ENCODE measurements at places on chromosomes 4 and X. TPM values are rescaled to one million over a fixed set of nuclear protein-coding genes. Genes with fewer than 3 reads are reported as not detected.

Gene PAPSS1
- 106 TPM for total RNA-seq

- DNase-seq: no peak
Measured at GRCh38 chrX:10447564-10448214, 172.7 kb downstream of the MID1 start.

DNA sequence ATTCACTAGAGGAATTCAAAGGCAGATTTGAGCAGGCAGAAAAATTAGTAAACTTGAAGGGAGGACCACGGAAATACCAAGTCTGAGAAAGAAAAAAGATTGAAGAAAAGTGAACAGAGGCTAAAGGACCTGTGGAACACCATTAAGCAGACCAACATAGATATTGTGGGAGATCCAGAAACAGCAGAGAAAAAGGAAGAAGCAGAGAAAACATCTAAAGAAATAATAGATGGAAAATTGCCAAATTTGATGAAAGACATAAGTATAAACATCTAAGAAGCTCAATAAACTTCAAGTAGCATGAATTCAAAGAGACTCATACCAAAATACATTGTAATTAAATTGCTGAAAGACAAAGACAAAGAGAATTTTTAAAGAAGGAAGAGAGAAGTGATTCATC, 31.0 kb downstream of the ADAMTS3 start:
- no peak for DNase-seq

GRCh38 chr4:177448850-177449249, 6.6 kb upstream of the AGA start:
- no peak for DNase-seq

GRCh38 chr4:106652095-106652494, 283.5 kb upstream of the GIMD1 start:
- no peak for DNase-seq

DNA sequence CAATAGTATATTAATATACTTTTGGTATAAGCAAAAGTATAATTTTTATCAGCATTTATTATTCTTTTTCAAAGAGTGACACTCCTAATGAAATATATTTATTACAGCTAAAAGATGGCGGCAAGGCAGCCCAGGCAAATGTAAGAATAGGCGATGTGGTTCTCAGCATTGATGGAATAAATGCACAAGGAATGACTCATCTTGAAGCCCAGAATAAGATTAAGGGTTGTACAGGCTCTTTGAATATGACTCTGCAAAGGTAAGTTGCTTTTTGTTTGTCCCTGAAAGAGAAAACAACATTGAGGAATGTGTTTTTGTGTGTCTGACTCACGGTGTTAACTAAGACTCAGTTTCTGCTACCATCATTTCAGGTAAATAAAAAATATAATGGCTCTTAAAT, 71.9 kb downstream of the PDLIM5 start:
- DNase-seq: no peak

DNA sequence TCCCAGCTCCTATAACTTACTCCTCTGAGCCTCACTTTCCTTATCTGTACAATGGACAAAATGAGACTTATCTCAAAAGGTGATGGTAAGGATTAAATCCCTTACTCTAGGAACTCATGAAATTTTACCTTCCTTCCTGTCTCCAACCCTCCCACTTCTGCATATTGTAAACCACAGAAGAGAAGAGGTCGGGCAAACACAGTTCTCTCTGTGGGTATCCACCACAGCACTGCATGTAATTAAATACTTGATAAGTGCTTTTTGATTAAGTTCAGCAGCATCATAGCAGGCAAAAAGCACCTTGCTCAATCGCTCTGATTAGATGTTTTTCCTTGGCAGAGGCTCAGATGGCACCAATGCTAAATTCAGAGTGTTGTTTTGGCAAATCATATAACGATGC, 17.3 kb upstream of the TMEM192 start:
- DNase-seq: no peak

Gene SPINK2
- total RNA-seq: 2.3 TPM

- no peak for DNase-seq
Measured at GRCh38 chrX:72143609-72143907, 11.8 kb upstream of the RTL5 start.

- no peak for DNase-seq
Measured at GRCh38 chrX:56279863-56280262, 47.7 kb downstream of the KLF8 start.

Gene MORC4
- 7.6 TPM for total RNA-seq
